ENCODE measurements at places on chromosomes 7 and 10.

DNA sequence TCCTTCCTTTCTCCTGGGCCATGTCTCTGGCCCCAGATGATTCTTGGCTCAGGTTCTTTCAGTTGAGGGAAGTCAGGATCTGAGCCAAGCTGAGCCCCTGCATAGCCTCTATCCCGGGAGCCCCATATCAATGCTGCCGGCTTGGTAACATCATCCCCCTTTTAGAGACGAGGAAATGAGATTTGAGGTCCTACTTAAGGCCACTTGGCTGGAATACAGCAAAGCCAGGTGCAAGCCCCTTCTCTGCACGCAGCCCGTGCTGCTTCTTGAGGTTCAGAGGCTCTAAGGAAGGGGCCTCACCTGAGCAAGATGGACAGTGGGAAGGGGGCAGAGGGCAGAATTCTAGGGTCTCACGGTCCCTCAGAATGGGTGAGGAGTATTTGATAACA is 2.4 kb upstream of the IRF5 start:
- DNase-seq: no peak

GRCh38 chr7:20541608-20542349 is 73.7 kb upstream of the ABCB5 start:
- no peak for DNase-seq

GRCh38 chr7:74231232-74231590 is 21.4 kb downstream of the LAT2 start:
- DNase-seq: no peak

GRCh38 chr10:110398419-110399105 is 93.8 kb upstream of the SMNDC1 start:
- peak; percentile 71 for DNase-seq

- no peak for DNase-seq
These were observed 61.5 kb upstream of the GPR22 start for GRCh38 chr7:107408349-107408748.

- no peak for DNase-seq
These were observed 143.2 kb downstream of the RNLS start for GRCh38 chr10:88439932-88440331.

GRCh38 chr10:86956848-86957448 is 467 bp downstream of the MMRN2 start:
- DNase-seq: no peak

DNA sequence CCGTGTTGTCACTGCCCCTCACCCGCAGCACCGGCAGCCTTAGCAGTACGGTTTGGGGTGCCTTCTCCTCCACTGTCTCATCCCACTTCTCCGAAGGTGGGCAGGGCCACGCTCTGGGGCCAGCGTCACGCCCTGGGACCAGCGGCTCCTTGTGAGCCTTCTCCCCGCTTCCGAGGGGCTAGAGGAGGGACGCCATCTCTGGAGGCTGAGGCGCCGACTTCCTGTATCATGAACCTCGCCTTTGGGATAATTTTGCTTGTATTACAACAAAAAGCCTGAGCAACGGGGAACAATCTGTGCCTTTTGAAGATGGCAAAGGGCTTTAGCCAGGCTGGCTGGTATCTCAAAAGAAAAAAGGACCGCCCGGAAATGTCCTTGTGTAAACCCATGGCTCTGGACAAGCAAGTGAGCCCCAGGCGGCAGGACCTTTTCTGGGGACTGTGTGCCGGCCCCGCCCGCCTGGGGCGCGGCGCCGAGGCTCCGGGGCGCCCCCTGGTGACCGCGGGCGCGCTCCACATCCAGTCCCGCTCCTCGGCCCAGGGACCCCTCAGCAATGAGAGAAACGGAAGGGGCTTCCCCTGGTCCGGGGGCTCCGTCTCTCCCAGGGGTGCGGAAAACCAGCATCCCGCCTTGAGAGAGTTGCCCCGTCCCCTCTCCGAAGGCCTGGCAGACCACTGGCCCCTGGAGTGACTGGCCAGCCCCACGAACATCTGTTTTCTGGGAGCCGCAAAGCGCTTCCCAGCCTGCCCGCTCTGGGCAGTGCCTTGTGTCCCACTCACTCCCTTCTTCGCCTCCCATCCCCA is 3.8 kb downstream of the DEPP1 start:
- no peak for DNase-seq

DNA sequence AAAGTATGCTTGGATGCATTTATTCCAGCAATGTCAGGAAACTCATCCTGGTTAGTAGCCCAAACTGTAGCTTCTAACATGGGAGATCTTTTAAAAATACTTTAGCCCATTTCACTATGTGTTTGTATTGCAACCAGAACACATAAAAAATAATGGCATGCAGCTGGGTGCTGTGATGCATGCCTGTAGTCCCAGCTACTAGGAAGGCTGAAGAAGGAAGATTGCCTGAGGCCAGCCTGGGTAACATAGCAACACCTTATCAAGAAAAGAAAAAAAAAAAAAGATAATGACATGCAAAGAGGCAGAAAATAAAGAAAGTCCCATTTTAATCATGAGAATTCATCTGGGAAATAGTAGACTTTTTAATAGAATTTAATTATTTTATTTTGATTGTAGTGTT is 517.0 kb upstream of the TEX47 start:
- DNase-seq: no peak

GRCh38 chr7:55532150-55532917 is 40.0 kb downstream of the VOPP1 start:
- no peak for DNase-seq

DNA sequence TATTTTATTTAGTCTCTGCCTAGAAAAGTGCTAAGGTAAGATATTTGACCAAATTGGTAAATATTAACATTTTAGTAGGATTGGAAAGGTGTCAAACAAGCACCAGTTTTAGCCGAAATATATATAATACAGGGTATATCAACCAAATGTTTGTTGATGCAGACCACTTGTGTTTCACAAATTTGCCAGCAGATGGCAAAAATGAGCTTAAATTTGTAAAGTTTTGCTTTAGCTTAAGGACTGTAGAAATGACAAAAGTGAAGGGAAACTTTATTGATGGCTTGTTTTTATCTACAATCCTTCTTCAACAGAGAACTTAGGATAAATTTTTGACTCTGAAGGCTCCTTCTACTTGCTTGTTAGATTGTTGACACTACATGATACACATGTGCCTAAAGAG is 4.8 kb upstream of the POLR1F start:
- no peak for DNase-seq

- DNase-seq: no peak
These were observed 7.0 kb upstream of the MYO1G start for GRCh38 chr7:44985900-44986217.

- DNase-seq: no peak
These were observed 54.0 kb downstream of the GTF2IRD1 start for GRCh38 chr7:74507538-74508319.

GRCh38 chr7:95317546-95317945 is 6.8 kb downstream of the PON1 start:
- DNase-seq: no peak

DNA sequence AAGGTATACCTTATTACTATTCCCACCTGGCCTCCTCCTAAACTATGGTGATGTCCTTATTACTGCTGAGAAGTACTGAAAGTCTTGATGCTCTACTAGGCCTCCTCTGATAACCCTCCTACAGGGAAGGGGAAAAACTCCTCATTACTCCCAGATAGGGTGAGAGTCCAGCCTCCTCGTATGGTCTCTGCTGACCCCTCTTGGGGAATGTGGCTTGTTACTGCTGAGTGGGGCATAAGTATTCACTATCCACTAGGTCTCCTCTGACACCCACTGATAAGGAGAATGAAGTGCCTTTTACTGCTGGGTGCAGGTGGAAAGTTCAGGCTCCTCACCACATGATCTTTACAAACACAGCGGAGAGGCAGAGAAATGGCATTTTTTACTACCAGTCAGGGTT is 222.9 kb downstream of the CHRM2 start:
- no peak for DNase-seq

DNA sequence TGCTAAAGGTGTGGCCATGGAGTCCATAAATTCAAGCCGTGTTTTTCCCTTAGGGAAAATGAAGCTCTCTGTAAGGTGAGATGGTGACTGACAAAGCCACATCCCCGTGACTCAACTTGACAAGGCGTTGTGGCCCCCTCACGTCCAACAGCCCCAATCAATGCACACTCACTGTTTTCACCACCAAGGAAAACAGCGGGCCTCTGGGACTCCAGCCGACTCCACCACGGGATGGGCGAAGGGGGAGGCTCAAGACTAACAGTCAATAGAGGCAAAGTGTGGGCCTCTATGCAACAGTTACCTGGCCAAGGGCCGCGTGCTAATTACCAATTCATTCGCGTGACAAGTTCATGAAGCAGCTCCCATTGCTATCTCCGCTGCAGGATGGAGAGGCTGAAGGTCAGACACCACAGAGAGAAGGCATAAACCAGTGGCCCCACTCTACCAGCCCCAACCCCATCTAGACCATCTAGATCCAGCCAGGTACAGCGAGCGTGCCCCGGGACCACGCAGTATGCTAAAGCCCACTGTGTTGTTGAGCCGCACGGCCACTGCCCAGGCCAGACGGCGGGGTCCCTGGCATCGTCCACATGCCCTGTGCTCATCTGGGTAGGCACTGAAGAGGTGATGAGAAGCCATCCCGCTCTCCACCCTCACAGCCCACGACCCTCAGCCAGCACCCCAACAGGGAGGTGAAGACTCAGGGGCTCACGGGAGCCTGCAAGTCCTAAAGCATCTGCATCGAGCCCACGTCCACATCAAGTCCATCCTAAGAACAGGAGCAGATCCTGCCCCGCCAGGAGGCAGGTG is 76.1 kb downstream of the PROSER2 start:
- DNase-seq: no peak

GRCh38 chr10:115860182-115861107 is 412.6 kb downstream of the GFRA1 start:
- no peak for DNase-seq

DNA sequence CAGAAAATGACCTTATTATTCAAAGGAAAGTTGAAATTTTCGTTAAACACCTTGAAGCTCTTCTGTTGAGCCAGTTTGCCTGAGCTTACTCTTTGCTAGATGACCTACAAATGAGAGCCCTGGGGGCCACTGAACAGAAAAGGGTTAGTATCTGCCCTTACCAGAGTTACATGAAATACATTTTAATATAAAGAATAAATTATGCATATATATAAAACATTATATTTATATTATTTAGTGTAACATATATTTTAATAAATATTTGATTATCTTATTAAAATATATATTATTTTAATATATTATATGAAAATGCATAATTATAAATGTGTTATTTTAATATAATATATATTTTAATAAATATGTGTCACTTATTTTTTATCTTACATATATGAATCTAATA is 628.4 kb upstream of the TPK1 start:
- no peak for DNase-seq

- DNase-seq: no peak
These were observed 56.7 kb upstream of the PRKAR2B start for GRCh38 chr7:106987777-106988176.

DNA sequence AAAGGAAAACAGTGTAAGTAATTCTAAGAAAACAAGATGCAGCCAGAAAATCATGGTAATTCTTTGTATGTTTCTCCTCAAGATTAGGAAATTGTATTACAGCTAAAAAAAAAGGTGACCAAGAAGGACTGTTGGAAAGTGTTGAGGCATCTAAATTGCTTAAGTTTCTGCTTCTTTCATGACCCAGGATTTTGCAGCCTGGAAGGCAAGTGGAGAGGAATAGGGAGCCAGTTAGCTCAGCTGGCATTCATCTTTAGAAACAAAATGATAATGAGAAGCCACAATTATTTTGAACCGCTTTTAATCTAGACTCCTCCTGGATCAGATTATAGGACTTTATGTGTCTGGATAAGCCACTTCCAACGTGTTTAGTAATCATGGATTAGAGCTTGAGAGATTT is 56.8 kb upstream of the TMEM229A start:
- DNase-seq: no peak

DNA sequence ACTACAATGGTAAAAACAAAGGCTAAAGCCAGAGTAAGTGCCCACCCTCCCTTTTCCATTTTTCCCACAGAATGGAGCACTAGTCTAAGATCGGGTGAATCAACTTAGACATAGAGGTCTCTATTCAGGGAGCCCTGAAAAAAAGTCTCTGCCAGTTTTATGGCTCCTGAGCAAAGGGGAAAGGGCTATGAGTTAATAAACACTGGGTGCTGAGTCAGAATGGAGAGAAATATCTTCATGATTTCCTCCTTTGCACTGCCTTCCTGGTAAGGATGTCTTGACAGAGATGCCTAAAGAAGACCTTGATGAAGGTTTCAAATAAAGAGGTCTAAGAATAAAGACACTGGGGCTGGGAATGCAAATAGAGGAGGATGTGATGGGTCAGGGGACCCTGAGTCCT is 607.4 kb upstream of the MBL2 start:
- no peak for DNase-seq

- no peak for DNase-seq
These were observed 515 bp downstream of the RALA start for GRCh38 chr7:39623732-39624441.

GRCh38 chr10:44083719-44084400 is 301.0 kb downstream of the CXCL12 start:
- no peak for DNase-seq

DNA sequence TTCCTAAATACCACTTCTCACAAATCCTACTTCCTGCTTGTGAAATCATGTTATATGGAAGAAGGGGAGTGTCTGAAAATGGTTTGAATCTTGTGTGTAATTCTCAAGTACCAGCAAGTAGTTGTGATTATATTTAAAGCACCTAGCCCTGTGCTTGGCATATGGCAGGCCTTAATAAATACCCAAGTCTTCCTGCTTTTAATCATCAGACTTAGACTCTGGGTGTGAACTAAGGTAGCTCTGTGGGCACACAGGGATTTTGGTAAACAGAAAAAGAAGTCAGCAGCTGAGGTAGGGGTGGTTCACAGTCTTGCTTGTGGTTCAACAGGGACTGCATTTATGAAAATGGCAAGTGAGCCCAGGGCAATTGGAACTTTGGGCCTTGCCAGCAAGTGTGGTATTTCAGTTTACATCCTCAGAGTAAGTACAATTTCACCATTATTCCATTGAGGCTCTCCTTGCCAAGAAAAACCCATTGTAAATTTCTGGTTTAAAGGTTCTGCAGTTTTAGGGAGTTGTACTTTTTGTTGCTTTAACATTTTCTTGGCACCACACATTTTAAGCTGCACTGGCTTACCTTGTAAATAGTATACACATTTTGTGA is 215.5 kb downstream of the AUTS2 start:
- no peak for DNase-seq

DNA sequence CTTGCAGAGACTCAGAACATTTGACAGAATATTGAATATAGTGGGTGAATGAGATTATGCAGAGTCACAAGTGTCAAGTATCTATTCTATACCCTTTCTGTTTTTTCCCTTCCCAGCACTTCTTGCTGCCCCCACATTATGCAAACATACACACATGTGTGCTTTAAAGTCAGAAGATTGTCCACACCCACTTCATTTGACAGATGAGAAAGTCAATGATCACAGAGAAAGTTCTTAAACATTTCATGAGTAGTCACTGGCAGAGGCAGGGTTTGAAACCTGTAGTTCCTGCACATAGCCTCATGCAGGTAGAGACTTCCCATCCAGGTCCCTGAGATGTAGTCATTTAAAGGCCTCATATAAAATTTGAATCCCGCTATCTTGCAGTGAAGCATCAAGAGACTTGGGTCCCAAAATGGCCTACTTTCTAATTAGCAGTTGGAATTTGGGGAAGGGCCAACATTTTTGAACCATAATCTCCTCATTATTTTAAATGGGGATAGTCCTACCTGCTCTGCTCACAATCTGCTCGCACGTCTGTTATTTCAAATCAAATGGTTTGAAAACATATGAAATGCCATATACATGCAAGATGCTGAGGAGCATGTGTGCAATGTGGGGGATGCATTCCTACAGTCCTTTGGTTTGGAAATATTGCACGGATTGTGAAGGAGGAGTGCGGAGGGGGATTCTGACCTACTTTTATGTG is 217.8 kb downstream of the STK31 start:
- no peak for DNase-seq
